ENCODE measurements at places on chromosomes 11 and 22. TPM values are rescaled to one million over a fixed set of nuclear protein-coding genes. Genes with fewer than 3 reads are reported as not detected.

Gene RBMXL2
- polyA plus RNA-seq, result not detected

Gene CRYAB
- 63.3 TPM for polyA plus RNA-seq

Gene APOA5
- polyA plus RNA-seq, result not detected

DNA sequence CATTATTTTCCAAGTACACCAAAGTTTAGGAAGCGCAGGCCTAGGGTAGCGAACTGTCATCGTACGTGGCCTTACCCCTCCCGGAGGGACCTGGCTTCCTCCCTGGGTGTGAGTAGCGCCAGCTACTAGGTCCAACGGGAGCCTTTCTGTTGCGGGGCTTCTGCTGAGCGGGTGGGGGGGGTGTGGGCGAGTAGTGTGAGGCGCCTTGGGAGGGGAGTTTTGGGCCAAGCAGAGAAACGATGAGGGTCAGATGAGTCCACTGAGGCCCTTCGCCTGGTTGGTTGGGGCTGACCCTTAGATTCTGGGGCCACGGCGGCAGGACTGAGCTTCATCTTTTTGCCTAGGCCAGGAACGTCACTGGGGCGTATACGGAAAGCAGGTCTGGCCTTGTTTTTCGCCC lies 868 bp downstream of the TEF start:
- no peak for DNase-seq

DNA sequence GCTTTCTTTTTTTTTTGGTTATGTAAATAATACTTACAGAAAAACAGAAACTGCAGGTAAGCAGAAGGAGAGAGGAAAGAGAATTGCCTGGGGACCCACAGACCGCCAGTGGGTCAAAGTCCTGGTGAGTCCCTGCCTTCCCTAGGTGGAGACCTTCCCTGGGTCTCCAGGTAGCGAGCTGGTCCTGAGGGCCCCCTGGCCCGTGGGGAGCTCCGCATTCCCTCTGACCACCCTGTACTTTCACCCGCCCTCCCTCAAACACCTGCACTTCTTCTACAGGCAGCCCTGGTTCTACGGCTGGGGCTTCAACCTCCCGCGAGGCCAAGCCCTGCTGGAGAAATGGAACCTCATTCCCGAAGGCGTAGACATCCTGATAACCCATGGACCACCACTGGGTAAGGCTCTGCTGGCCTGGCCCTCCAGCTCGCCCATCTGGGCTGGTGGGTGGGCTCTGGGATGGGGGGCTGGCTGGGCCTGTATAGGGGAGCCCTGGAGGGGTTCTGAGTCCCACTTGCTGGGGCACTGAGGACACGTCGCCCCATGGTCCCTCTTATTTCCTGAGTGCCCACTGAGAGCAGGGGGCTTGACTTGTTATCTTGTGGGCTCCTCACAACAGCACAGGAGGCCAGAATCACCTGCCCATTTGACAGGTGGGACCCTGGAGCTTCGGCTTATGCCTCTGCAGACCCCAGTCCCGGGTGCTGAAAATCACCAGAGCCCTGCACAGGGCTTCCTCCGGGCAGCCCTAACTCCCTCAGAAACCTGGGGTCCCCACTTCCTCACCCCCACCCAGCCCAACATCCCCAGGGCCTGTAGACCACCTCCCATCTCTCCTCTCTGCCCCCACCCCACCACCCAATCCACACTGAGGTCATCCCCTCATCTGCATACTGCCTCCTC lies 86.4 kb downstream of the MPPED1 start:
- no peak for DNase-seq

- no peak for DNase-seq
Observed at GRCh38 chr11:115501502-115501892, 2.7 kb downstream of the CADM1 start.

DNA sequence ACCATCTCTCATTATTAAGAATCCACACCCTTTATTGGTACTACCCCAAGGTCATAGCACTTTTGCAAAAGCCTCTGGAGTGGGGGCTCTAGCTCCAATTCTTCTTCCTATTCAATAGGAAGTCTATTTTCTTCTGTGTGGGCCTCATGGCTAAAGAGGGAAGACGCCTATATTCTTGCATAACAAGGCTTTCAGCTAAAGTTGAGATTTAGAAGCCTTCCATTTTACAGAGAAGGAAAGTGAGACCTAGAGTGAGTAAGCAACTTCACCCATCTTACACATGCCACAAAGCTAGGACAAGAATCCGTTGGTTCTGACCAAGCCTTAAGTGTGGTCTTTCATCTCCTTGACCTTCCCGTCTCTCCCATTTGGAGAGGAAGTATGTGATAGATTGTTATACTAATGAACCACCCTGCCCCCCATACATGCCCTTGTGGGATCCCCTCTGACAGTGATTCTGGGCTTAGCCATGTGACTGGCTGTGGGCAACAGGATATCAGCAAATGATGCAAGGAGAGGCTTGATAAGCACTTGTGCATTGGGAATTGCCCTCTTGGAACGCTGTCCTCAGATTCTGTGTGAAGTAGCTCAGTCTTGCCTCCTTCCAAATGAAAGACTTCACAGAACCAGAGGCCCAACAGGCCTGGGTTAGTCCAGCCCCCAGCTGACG lies 12.3 kb downstream of the BACE1 start:
- DNase-seq, result no peak

DNA sequence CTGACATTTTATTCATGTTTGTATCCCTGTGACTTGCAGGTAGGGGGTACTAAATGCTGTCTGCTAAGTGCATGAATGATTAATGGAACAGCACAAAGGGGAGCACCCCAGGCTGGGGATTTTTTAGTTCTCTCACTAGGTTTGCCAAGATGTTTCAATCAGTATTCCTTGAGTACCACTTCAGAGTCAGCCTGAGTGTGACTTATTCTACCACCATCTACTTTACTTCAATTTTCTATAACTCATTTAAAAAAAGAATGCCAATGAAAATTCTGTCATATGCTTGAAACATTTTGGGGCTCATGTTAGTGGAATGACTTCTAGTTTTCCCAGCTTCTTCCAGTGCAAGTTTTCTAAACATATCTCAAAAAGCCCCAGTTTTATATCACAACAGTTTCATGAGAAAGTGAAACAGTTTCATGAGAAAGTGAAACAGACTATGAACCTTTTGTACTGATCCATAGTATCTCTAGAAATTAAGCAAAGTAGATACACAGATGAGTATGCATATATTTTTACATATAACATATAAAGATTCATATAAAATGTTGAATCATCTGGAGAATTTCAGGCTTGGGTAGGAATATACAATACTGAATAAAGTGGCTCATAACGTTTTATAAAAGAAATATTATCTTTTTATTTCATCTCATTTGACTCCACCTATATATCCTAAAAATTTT lies 252.4 kb downstream of the GRM5 start:
- no peak for DNase-seq

DNA sequence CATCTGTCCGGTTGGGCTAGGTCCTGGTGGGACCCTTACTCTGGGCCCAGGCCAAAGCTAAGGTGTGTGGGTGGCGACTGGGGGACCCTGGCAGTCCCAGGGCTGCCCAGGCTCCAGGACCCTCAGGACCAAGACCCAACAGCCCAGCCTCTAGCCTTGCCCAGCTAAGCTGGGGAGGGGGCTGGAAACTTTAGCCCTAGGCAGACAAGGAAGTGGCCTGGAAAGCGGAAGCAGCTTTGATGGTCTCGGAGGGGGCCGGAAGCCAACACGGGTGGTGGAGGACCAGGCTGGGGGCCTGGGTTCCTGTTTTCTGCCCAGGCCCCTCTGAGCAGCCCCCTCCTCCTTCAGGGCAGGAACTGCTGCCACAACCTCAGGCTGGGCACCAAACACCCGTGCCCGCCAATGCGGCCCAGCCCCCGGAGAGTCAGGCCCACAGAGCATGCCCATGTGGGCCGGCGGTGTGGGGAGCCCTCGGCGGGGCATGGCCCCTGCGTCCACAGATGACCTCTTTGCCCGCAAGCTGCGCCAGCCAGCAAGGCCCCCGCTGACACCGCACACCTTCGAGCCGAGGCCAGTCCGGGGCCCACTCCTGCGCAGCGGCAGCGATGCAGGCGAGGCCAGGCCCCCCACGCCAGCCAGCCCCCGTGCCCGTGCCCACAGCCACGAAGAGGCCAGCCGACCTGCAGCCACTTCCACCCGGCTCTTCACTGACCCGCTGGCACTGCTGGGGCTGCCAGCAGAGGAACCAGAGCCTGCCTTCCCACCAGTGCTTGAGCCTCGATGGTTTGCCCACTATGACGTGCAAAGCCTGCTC lies 2.8 kb downstream of the SIPA1 start:
- DNase-seq, result peak; percentile 97

- no peak for DNase-seq
Observed at GRCh38 chr22:26045860-26046259, 123.4 kb upstream of the SEZ6L start.

Data from spleen (tissue), 13 donors.